ENCODE measurements at places on chromosomes 5 and 9.

- DNase-seq = no peak
These were observed 22.4 kb downstream of the BOD1 start for GRCh38 chr5:173594061-173594460.

GRCh38 chr5:5929291-5930020 is 448.9 kb downstream of the MED10 start:
- no peak for DNase-seq

- DNase-seq = no peak
These were observed 265.7 kb upstream of the PANK3 start for GRCh38 chr5:168844922-168845296.

DNA sequence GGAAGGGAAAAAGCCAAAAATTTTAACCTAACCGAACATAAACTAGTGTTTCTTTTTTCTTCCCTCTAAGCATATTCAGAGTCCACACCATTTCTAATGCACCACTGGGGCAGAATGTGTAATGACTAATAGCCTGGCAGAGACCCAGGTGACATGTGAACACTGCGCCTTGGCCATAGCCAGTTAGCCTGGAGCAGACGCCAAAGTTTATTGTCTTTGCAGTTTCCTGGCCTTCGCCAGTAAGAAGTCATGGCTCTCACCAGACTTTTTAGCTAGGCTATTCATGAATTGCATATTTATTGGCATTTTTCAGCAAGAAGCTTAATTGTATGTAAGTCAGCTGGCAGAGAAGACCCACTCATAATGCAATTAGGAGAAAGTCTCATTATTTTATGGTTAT is 182.8 kb upstream of the SLC27A6 start:
- no peak for DNase-seq

GRCh38 chr9:108568093-108568492 is 287.7 kb downstream of the ACTL7B start:
- DNase-seq = no peak

- DNase-seq = no peak
These were observed 40.6 kb downstream of the ARHGAP26 start for GRCh38 chr5:142810743-142811290.

DNA sequence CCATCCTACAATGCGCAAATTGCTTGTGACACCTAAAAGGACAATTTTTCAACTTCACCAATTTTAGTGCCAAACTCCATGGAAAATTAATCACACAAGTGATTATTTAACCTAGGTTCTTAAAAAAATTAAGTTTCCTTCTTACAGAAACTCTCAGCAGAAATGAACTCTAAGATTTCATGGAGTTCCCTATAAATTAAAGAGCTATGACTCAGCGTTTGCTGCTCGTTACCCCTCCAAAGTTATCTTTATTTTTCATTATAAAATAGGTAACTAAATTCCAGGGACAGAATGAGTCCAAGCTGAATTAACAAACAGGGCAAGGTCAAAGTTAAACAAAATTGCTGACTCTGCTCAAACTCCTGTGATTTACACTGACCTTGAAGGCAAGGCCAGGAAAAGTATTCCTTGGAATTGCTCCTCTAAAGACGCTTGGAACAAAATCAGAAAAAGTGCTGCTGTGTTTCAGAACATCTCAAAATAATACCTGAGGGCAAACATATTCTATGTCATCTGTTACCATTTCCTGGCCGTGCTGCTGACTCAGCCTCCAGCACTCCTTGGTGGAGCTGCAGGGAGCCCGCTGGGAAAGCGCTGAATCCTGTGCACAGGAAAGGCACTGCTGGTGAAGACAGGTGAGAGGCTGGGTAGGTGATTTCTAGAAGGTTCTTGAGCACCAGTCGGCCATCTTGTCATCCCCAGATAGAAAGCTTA is 2.5 kb upstream of the CMBL start:
- no peak for DNase-seq

DNA sequence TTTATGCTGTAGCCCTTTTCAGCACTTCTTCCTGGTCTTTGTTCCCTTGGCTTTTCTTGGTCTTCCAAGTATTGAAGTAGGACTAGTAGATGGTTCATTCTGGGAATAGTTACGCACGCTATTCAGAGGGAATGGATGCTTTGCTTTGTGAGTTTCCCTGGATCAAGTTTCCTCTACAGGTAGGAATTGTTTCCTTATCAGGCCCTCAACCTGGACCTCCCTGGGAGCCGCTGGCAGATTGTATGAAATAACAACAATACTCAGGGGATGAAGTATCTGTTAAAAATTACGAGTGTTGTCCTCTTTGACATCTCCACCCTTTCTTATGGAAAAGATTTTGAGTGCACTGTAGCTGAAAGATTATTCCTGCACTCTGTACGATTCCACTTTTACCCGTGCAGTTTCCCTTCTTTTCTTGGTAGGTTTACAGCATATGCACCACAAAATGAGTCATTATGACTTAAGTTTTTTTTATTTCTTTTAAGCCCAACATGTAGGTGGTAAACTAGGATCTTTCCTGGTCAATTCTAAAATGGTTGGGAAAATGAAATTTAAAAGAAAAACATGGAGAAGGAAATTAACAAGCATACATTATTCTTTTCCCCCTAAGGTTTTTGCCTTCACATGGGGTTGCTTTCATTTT is 57.9 kb downstream of the ARHGAP26 start:
- DNase-seq = no peak

DNA sequence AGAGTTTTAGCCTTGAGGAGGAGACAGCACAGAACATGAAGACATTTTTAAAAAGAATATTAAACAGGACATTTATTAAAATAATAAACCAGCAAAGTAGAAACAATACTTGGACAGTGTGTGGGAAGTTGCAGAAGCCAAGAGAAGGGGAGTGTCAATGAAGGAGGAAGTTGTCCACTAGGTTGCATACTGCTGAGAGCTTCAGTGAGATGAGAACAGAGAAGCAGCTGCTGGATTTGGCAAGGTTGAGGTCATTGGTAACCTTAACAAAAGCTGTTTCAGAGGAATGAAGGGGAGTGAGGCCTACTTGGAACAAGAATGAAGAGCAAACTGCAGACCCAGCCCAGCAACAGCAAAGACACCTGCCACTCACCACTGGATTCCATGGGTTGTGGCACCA is 11.4 kb downstream of the BHMT start:
- DNase-seq = no peak

- DNase-seq = no peak
These were observed 24.3 kb downstream of the HMGCR start for GRCh38 chr5:75361310-75361709.

- no peak for DNase-seq
These were observed 213.4 kb downstream of the GAS1 start for GRCh38 chr9:86733929-86734328.

- no peak for DNase-seq
These were observed 17.4 kb upstream of the IL13 start for GRCh38 chr5:132640613-132641012.

- DNase-seq = no peak
These were observed 2.7 kb downstream of the ADAMTS2 start for GRCh38 chr5:179342577-179342976.

DNA sequence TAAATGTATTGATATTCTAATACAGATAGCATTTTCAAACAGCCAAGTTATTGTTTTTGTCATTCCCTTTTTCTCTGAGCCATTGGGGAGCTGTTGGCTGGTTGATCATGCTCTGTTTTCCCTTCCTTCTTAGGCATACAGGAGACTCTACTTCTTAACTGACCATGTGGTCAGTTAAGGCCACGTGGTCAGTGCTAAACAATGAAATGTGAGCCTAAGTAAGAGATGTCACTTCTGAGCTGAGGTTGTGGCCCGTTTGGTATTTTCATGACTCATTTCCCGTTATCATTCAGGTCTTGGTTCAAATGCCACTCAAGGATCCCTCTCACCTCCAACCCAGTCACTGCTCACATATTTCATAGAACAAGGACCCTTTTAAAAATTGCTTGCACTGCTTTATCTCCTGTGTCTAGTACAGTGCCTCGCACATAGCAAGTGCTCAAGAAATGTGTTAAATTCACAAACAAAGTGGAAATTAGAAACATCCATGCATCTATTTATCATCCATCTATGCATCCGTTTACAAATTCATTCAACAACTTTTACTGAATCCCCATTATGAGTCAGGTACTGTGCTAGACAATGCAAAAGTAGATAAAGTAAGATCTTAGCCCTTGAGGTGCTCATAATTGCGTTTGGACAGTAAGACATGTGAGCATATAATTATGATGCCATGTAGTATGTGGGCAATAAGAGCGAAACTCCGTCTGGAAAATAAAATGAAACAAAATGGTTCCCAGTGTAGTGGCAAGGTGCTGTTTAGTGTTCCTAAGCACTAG is 50.7 kb downstream of the ARRDC3 start:
- no peak for DNase-seq

DNA sequence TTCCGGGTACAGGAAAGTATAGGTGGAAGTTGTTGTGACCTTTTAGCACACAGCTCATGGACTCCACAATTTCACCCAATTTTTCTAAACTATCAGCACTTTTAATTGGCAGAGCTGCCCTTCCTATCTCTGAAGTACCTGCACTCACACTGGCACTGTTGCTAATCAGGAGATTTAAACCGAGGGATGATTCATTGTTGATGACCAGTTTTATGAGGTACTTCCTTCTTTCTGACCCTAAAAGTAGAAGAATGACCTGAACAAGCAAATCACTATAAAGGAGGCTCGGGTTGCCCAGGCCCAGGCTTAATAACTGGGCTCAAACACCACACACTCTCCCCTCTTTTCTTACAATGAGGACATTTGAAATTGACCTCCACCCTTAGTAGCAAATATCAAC is 105.9 kb downstream of the KCNN2 start:
- DNase-seq = no peak

GRCh38 chr5:23820765-23821471 is 313.5 kb downstream of the PRDM9 start:
- no peak for DNase-seq

DNA sequence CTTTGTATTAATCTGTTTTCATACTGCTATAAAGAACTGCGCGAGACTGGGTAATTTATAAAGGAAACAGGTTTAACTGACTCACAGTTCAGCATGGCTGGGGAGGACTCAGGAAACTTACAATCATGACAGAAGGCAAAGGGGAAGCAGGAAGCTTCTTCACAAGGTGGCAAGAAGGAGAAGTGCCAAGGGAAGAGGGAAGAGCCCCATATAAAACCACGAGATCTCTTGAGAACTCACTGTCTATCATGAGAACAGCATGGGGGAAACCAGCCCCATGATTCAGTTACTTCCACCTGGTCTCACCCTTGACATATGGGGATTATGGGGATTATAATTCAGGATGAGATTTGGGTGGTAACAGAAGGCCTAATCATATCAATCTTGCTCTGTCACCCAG is 60.9 kb upstream of the CHD1 start:
- DNase-seq = no peak

GRCh38 chr5:5221724-5222123 is 81.6 kb downstream of the ADAMTS16 start:
- no peak for DNase-seq

DNA sequence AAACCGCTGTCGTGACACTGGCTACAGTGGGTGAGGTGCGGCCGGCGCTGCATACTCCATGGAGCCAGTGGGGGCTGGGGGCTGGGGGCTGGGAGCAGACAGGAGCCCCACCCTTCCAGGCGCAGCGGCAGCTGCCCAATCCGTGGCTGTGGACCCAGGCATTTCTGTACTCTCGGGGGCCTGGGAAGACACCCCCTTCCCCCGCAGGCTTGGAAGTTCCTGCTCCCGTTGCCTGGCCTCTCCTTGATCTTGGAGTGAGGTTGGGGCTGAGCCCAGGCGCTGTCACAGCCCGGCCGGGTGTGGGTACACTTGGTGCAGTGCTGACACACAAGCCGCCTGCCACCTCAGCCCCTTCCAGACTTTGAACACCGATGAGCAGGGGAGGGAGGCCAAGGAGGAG is 27.7 kb upstream of the GGTA1 start:
- no peak for DNase-seq

DNA sequence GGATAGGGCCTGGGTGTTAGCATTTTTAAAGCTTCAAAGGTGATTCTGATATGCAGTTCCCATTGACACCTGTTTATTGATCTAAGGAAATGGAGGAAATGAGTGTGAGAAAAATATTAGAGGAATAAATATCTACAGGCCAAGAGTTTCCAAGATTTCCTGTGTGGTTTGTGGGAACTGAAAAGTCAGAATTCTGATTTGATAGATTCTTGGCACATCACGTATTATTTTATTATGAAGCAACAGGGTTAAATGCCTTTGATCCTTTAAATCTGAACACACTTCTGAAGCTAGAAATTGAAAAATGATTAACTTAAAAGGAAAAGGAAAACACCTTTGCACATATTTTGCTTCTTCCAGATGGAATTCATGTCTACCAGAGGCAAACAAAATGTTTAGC is 113.7 kb downstream of the CD180 start:
- no peak for DNase-seq

GRCh38 chr9:96004379-96004778 is 128.9 kb downstream of the ERCC6L2 start:
- no peak for DNase-seq

- DNase-seq = no peak
These were observed 128.7 kb upstream of the PITX1 start for GRCh38 chr5:135162661-135163265.

Measured in activated T-cell treated with anti-CD3 and anti-CD28 coated beads for 24 hours (primary cell).